ENCODE measurements at places on chromosomes 16 and 17.
A peak's percentile ranks its signal among the peaks of the same experiment; 100 is the strongest.

DNA sequence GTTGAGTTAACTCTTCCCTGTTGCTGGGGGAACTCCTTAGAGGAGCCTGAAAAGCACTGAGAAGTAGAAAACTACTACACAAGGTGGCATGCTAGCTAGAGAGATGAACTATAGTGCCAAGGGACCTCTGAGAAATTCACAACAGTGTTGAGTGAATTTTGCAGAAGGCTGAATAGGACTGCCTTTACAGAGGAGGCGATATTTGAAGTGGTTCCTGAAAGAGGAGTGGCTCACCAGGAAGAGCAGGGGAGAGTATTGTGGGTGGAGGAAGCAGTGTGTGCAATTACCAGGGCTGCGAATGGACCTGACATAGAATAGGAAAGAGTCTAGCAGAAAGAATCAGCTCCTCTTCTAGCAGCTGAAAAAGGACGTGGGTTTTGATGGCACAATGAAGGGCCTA lies 66.4 kb downstream of the CDK5R1 start:
- DNase-seq, result no peak

GRCh38 chr17:71412803-71413202 lies 708.0 kb upstream of the SOX9 start:
- DNase-seq, result peak; percentile 99

GRCh38 chr17:32283745-32284201 lies 18.1 kb downstream of the RHBDL3 start:
- peak; percentile 72 for DNase-seq

DNA sequence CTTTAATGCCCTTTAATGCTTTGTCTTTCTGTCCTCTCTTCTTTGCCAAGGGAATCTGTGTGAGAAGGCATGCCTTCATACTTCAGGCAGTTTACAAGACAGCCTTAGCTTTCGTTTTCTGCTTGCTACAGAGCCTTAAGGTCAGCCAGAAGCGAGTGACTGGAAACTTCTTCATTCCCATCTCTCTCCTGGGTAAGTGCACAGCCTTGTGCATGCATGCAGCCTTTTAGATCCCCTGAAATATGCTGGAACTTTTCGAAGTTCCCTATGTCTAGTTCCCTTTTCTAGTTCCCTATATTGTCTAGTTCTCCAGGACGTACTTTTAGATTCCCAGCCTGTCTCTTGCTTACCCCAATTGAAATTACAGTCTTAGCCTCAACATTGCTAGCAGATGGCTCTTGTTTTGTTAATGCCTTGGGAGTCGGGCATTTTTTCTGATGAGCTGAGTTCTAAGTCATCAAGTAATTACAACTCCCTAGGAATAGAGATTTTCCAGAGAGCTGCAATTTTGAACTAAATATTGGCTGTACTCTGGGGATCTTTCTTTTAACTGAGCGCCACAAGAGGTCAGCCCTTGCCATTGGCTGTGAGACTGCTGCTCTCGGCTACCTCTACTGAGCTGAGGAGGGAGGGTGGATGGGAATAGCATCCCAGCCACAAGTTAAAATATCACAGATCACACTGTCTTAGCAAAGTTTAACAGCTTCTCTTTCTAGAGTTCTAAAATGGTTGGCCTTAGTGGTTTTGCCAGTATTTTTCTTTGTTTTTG lies 22.7 kb upstream of the PPM1D start:
- DNase-seq, result peak; percentile 72

DNA sequence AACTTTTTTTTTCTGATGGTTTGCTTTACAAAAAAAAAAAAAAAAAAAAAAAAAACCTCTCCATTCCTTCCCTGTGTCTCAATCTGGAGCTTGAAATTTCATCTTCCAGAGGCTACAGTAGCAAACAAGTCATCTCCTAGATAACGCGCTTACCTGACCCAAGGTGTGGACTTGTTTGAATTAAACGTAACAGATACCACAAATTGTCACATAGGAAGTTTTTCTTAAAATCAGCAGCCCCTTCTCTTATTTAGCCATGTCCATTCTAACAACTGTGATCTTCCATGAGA lies 2.0 kb downstream of the STAT5B start:
- no peak for DNase-seq

GRCh38 chr16:11768849-11769248 lies 26.2 kb upstream of the TXNDC11 start:
- no peak for DNase-seq

GRCh38 chr17:45820052-45820780 lies 24.5 kb upstream of the SPPL2C start:
- no peak for DNase-seq

DNA sequence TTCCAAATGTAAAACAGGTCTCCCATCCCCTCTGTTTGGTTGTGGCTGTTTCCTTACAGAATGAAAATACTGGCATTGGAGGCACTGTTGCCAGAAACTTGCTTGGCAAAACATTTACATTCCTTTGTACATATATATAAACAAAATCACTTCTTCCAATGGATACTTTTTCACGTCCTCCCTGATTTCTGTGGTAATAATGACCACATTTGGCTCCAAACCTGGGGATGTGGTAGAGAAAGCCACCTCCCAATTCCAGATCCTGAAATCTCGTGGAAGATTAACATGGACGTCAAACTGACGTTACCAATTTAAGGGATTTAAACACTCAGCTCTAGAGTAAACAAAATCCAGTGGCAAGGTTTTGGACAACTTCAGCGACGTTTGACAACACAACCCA lies 370.8 kb upstream of the ZFHX3 start:
- peak; percentile 22 for DNase-seq

GRCh38 chr16:79276501-79276900 lies 324.0 kb downstream of the MAF start:
- DNase-seq, result no peak

- DNase-seq, result no peak
Measured at GRCh38 chr17:59149841-59150511, 5.0 kb downstream of the SKA2 start.

DNA sequence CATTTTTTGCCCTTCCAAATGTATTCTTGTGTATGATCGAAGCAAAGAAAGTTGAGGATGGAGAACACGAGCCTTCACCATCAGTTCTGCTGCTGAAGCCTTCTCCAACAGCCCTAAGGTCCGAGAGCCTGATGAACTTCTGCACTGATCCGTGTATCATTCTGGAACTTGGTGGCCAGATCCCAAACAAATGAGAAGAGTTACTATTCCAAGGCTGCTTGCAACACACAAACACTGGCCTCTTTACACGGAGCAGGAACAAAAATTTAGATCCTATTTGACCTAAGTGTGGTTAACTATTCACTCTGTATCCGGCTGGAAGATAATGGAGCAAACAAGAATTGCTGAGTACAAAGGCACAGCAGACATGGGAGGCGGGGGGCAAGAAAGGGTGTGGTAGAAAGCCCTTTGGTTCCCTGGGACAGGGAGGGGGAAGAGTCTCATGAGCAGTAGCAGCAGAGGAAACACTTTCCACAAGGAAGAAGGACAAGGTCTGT lies 282.9 kb downstream of the SOX9 start:
- DNase-seq, result no peak
